GM23338 (cell line): ENCODE measurements at places on chromosomes 2 and 18. TPM values are rescaled to one million over a fixed set of nuclear protein-coding genes. Genes with fewer than 3 reads are reported as not detected.

The FBXO41 gene
- 3.1 and 3.5 TPM in 2 replicates for polyA plus RNA-seq

The CHAC2 gene
- 25.8 and 27.1 TPM in 2 replicates for polyA plus RNA-seq

GRCh38 chr18:67517444-67517765 lies 885 bp upstream of the DSEL start:
- DNase-seq, result peak; percentile 19

GRCh38 chr18:44841221-44841620 lies 160.5 kb downstream of the SETBP1 start:
- no peak for DNase-seq

DNA sequence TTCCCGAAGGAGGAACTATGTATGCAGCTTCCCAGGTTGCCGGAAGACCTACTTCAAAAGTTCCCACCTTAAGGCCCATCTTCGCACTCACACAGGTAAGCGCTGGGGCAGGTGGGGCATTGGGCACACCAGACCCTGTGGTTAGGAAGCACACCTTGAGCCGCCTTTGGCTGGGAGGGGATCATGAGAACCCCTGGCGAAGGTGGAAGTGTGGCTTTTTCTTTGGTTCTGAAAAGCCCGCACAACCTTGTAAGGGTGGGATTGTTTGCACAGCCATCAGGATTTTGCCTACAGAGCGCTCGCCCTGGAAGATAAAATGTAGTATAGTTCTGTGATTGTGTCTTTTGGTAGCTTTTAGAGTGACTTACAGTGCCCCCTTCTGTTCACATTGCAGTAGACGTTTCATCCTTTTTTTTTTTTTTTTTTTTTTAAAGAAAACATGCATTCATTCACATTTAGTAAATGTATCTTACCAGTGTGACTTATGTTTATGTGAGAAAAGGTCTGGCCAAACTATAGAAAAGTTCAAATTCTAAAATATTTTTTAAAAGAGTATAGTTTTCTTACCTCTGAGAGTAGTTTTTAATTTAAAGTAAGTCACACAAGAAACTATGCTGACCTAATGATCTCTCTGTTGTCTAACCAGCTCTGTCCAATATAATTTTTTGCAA lies 5.3 kb downstream of the KLF11 start:
- DNase-seq, result peak; percentile 65

DNA sequence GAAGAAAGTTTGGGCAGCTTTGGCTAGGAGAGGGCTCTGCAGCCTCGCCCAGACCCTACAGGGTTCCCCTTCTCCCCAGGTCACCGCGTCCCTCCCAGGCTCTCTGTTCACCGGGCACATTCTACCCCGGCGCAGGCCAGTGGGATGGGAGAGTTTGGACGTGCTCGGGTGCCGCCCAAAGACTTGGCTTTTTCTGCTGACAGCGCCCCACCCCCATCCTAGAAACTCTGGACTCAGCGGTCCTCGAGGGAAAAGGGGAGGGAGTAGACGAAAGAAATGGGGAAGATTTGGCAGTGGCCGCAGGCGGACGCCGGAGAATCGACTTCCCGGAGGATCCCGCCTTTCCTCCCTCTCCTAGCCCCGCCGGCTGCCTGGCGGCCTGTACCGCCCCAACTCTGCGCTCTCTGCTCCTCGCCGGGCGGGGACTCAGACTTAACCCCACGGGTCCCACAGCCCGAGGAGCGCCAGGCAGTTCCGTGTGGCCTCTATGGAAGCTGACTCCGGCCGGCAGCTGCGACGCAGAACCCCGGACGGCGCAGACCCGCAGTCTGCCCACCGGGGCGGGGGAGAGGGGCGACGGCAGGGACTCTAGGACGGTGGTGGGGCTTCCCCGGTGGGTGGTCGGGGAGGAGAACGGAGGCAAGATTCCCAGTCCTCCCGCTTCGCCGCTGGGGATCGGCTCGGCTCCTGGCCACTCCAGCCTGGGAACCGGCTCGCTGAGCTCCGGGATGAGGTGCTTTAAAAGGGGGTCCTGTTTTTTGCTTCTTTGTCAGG lies 863 bp upstream of the SIX2 start:
- DNase-seq, result peak; percentile 84
